ENCODE measurements at places on chromosomes 1 and 21. TPM values are rescaled to one million over a fixed set of nuclear protein-coding genes. Genes with fewer than 3 reads are reported as not detected.

Gene TRIM46
- total RNA-seq: 0.04 TPM

Gene THEMIS2
- total RNA-seq: 0.46 TPM

Gene DRAXIN
- 0.02 TPM for total RNA-seq

Gene ZNF695
- total RNA-seq: 13.2 TPM

Data from HepG2 (cell line).